ENCODE measurements at places on chromosomes 12 and 14. TPM values are rescaled to one million over a fixed set of nuclear protein-coding genes. Genes with fewer than 3 reads are reported as not detected.

The MFAP5 gene
- total RNA-seq, result 15.3 TPM

The ANKRD33 gene
- total RNA-seq, result not detected

The BEGAIN gene
- 0.21 TPM for total RNA-seq

The SPIC gene
- total RNA-seq, result not detected

Data from airway epithelial cell (primary cell).